Jurkat, Clone E6-1 (cell line): ENCODE measurements at places on chromosomes 12 and 14.
A peak's percentile ranks its signal among the peaks of the same experiment; 100 is the strongest.

- DNase-seq = no peak
Measured at GRCh38 chr14:101950516-101951215, 13.7 kb upstream of the DYNC1H1 start.

GRCh38 chr12:27193854-27194544 is 50.1 kb upstream of the STK38L start:
- no peak for DNase-seq

DNA sequence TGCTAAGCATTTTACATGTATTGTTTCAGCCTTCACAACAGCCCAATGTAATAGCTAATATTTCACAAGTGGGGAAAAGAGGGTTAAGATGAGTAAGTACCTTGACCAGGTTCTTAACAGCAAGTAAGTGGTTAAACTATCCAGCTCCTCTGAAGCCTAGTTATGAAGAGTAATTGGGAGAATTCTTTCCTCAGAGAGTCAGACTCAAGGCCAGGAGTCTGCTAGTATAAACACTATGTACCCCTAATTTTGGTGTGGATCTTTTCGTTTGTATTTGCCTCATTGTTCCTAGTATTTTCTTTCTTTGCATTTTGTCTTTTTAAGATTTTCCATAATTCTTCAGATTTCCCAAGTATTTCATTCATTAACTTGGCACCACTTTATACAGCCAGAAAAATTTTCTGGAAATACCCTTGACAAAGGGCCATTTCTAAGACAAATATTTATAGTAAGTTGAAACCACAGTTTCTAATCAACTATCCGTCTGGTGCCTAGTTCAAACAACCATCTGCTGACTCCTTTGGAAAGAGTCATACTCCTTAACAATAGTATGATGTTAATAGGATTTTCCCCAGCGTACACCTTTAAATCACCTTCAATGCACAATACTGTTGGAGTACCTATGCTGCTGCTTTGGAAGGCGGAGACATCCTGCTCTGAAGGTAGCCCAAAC is 81.2 kb downstream of the SCAF11 start:
- DNase-seq = no peak

DNA sequence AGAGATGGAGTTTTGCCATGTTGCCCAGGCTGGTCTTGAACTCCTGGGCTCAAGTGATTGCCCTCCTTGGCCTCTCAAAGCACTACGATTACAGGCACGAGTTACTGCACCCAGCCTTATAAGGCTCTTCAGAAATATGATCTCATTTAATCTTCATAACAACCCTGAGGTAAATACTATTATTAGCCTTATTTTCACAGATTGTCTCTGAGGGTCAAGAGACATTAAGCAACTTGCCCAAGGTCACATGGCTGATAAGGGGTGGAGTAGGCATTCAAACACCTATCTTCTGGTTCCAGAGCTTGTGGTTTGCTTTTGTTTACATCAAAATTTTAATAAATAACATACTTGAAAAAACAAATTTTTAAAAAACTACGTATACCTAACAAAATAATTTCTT is 5.1 kb downstream of the PRKAG1 start:
- no peak for DNase-seq

GRCh38 chr12:109358154-109358869 is 10.6 kb downstream of the MYO1H start:
- DNase-seq = no peak

DNA sequence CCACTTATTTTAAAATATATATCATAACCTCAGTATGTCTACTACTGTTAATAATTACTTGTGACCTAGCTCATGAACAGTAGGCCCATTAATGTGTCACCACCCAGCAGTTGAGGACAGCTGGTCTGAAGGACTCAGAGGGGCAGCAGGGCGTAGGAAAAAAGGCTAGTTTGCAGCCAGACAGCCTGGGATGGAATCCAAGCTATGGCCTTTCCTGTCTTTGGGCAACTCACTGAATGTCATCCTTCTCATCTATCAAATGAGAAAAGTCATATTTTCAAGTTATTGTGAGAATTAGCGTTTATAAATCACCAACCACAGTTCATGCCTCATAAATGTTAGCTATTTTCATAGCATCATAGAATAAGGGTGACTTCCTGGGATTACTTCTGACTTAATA is 12.3 kb downstream of the DENND5B start:
- no peak for DNase-seq

DNA sequence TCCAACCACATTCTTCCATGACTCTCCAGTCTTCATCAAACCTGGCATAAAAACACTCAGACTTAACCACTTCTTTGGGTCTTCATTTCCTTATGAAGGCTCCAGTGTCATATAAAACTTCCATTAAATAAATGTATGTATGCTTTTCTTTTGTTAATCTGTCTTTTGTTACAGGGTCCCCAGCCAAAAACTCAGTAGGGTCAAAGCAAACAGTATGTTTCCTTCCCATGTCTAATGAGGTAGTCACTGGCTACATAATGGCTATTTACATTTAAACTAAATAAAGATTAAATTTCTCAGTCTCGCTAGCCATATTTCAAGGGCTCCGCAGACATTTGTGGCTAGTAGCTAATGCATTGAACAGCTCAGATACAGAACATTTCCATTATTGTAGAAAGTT is 40.1 kb upstream of the STAB2 start:
- no peak for DNase-seq

- no peak for DNase-seq
Measured at GRCh38 chr12:131087302-131087818, 133.7 kb downstream of the ADGRD1 start.

GRCh38 chr14:77264466-77265186 is 6.4 kb downstream of the NGB start:
- DNase-seq = no peak

- DNase-seq = no peak
Measured at GRCh38 chr12:69981881-69982475, 157.0 kb downstream of the MYRFL start.

- no peak for DNase-seq
Measured at GRCh38 chr12:99332936-99333591, 314.5 kb upstream of the GARIN6 start.

GRCh38 chr14:97218691-97219430 is 421.7 kb downstream of the VRK1 start:
- DNase-seq = no peak

DNA sequence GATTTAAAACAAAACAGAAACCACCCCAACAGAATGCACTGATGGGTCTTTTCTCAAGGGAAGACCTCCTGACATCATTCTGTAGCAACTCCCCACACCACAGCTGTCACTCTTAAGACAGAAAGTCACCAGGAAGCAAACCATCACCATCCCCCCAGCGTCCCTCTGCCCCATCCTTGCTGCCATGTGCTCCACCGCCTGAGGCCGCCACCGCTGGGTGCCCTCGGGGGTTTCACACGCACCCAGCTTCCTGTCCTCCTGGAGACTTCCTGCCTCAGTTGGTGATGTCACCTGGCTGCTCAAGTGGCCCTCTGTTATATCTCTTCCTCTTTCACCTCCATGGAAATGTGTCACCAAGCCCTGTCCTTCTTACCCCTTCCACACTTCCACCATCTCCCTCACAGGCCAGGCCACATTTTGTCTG is 71.4 kb upstream of the GPR68 start:
- DNase-seq = peak; percentile 93

DNA sequence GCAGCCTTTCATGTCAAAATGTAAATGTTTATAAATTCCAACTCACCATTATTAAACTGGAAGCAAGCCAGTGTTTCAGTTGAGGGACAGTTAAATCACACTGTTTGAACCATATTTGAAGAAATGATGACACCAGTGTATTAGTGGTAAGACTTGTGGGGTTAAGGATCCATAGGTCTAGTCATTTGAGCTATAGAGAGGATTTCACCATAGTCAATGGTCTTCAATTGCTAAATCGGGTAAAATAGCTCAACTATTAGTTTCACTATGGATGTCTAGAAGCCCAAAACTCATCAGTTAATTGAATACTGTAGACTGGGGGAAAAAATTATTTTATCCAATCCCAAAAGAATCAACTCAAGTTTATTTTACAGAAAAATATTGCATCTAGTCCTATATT is 659.1 kb downstream of the NRXN3 start:
- DNase-seq = no peak

DNA sequence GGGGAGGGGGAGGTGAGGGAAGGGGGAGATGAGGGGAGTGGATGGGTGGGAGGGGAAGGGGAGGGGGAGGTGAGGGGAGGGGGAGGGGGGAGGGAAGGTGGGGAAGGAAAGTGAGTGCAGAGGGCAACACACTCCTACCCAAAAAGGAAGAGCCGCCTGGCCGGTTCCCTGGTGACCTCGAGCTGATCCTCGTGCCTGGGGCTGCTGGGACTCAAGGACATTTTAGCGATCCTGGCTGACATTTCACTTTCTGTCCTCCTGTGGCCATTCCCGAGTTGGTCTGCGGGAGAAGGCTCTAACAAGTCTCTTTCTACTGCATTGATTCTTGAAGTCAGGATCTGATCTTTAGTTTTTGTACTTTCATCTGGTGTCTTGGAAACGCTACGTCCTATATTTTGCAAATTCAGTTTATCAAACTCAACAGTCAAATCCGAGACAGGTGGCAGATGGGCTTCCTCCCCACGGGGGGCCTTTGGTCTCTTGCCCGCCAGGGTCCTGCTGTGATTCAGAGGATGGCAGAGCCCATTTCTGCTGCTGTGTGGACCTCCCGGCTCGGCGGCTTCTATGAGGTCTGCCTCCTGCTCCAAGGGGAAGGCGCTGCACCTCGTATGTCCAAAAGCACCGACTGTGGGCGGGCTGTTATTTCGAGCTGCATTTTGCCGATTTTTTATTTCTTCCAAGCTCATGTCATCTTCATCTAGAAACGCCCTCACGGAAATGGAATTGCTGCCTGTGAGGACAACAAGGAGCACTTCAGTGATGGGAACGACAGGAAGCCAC is 19.1 kb downstream of the PGAM5 start:
- no peak for DNase-seq

DNA sequence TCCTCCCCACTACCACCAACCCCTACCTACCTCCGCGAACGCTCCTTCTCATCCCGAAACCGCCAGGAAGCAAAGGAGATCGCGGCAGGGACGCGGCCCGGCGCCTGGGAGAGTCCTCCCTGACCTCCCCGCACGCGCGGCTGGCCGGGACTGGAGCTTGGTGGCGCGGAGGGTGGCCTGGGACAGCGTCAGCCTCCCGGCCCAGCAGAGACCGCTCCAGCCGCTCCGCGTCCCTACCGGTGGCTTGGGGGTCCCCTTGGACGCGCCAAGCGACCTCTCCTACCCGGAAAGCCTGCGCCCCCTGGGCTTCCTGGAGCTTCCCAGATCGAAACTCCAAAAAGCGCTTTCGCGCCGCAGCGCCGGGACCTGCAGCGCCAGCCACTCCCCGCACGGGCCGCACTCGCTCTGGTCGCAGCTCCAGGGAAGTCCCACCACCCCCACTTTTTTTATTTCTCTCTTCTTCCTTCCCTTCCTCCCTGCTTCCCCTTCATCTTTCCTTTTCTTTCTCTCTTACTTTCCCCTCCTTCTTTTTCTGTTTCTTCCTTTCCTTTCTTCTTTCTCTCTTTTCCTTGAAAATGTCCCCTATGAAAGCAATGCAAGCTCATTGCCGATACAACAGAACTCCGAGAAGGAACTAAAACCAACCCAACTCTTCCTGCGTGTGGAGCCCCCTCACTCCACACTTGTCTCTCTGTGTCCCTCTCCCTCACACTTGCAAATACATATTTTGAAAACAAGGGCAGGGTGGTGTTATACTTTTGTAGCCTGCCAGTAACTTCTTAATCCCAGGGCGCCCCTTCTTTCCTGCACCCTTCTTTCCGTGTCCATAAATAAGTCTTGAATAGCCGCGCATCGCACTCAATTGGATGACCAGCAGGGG is 3.8 kb downstream of the DIO3 start:
- no peak for DNase-seq

GRCh38 chr12:93813186-93813585 is 136.0 kb downstream of the CRADD start:
- DNase-seq = no peak

DNA sequence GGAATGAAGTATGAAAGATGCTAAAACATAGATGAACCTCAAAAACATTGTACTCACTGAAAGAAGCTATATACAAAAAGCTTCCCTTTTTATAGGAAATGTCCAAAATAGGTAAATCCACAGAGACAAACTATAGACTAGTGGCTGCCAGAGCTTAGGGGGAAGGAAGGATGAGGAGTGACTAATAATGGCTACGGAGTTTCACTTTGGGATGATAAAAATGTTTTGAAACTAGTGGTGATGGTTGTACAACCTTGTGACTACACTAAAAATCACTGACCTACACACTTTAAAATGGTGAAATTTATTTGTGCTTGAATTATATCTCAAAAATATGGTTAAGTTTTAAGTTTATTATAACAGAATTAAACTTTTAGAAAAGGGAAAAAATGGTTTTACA is 37.1 kb upstream of the AMN1 start:
- DNase-seq = no peak

DNA sequence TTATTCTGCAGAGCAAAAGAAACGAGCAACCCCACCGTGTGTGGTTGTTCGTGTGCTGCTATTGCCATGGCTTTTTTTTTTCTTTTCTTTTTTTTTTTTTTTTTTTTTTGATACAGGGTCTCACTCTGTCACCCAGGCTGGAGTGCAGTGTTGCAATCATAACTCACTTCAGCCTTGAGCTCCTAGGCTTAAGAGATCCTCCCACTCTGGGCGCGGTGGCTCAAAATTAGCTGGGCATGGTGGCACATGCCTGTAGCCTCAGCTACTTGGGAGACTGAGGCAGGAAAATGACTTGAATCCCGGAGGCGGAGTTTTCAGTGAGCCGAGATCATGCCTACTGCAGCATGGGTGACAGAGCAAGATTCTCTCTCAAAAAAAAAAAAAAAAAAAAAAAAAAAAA is 144.2 kb downstream of the ESR2 start:
- DNase-seq = no peak

DNA sequence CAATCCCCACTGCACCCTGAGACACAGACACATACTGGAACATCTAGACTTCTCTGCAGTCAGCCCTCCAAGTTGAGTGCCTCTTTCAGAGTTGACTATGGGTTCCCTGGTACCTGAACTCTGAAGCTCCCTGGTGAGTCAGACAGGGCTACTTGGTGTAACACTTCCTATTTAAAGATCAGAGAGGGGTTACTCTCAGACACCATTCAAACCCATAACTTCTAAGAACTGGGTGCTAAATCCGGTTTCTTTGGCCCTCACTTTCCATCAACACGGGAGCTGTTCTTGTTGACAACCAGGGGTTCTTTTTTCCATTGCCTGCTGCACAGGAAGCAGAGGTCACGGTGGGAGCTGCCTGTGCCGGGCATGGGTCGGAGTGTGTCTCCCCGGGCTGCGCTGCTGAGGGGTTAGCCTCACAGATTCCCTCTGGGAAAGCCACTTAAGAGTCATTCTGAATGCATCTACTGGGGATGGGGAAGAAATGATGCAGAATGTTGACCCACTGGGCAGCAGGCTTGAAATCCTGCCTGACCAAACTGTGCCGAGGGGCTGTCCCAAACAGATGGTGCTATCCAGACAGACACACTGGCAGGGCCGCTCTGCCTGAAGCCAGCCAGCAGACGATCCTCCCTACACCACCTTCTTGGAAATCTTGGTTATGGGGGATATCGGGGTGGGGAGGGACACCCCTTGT is 74.1 kb downstream of the PITPNM2 start:
- DNase-seq = peak; percentile 14

- peak; percentile 65 for DNase-seq
Measured at GRCh38 chr12:112107306-112108201, 1.0 kb downstream of the NAA25 start.

GRCh38 chr12:119681111-119681510 is 13.2 kb downstream of the PRKAB1 start:
- no peak for DNase-seq

- DNase-seq = no peak
Measured at GRCh38 chr12:105935106-105935505, 203.6 kb downstream of the NUAK1 start.

GRCh38 chr14:22478247-22478646 is 110.8 kb downstream of the DAD1 start:
- no peak for DNase-seq

- DNase-seq = no peak
Measured at GRCh38 chr14:90714811-90715210, 101.4 kb downstream of the TTC7B start.
